Immature natural killer cell (primary cell): ENCODE measurements at places on chromosomes 12 and 14. TPM values are rescaled to one million over a fixed set of nuclear protein-coding genes. Genes with fewer than 3 reads are reported as not detected.

- DNase-seq = no peak
Observed at GRCh38 chr12:131457331-131458047, 253.4 kb upstream of the SFSWAP start.

DNA sequence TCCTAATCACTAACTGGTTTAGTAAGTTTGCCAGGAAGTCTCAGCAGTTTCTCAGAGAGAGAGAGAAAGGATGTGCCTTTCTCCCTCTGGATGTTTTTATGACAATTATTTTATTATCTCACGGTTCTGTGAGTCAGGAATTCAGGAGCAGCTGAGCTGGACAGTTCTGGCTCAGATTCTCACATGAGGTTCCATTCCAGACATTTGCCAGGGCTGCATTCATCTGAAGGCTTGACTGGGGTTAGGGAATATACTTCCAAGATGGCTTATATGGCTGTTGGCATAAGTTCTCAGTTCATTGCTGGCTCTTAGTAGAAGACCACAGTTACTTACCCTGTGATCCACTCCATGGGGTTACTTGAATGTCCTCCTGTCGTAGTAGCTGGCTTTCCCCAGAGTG, 101.2 kb upstream of the ATF7IP start:
- no peak for DNase-seq

- DNase-seq = no peak
Observed at GRCh38 chr12:123483602-123484248, 25.8 kb downstream of the SNRNP35 start.

GRCh38 chr12:7989827-7990491, 42.6 kb upstream of the FOXJ2 start:
- DNase-seq = peak; percentile 81

GRCh38 chr12:51329742-51330141, 5.8 kb upstream of the BIN2 start:
- DNase-seq = no peak

DNA sequence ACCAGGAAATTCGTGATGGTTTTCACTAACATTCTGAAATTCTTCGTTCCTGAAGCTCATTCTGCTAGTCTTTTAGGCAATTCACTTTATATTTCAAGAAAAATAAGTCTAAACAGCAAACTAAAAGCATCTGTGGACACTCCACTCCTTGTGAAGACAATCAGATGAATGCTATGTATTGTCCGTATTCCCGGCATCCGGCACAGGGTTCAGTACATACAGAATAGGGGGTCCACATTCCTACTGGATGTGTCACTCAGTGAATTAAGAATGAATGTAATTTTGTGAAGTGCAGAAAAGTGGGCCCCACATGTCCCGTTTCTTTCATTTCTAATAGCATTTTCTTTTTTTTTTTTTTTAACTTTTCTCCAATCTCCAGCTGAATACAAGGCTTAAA, 241.3 kb downstream of the GRIN2B start:
- DNase-seq = no peak

The ABHD12B gene
- not detected for polyA plus RNA-seq

The NDUFB1 gene
- 248 TPM for polyA plus RNA-seq

The TDRD9 gene
- 2.8 TPM for polyA plus RNA-seq

GRCh38 chr12:49019443-49020324, 1.1 kb upstream of the PRKAG1 start:
- peak; percentile 59 for DNase-seq

DNA sequence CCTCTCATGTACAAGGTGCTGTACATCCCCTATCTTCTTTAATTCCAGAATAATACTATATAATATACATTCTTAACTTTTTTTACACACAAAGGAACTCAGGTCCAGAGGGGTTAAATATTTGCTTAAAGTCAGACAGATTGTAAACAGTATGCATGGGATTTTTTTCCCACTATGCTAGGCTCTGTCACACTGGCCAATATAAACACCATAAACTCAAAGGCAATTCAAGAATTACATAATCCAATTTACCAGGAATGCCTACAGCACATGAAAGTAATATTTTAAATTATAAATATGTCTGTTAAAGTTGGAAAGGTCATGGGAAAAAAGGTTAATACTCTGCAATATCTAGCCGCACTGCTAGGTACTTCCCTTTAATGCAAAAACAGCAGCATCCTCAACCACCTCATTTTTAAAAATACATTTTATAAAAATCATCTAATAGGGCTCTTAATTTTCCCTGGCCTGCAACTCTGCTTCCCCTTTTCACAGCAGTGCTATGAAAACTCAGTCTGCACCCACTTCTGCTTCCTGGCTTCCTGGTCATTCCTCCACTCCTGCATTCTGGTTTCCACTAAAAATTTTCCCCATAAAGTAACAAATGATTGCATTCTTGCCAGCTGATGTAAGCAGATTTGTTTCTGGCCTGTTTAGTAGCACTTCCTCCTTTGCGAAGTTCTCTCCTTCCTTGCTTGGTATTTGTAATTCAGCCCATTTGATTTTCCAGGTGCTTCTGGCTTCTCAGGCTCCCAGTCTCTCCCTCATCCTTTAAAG, 128.1 kb downstream of the ITPR2 start:
- DNase-seq = no peak

The SLC7A8 gene
- polyA plus RNA-seq = not detected

DNA sequence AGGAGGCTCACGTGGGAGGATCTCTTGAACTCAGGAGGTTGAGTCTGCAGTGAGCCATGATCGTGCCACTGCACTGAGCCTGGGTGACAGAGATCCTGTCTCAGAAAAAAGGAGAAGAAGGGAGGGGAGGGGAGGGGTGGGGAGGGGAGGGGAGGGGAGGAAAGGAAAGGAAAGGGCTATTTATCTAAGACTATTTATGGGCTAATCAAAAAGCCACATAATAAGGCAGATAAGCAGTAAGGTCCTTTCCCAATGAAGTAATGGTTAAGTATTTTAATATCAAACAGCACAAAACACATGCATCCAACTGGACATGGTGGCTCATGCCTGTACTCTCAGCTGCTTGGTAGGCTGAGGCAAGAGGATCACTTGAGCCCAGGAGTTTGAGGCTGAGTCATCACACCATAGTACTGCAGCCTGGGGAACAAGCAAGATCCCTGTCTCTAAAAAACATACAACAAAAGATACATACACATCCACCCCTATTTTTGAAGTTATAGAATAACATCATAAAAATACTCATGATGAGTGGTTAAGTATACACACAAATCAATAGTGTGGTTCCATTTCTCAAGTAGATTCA, 9.7 kb downstream of the PAWR start:
- DNase-seq = no peak

The FBLN5 gene
- 3.8 TPM for polyA plus RNA-seq

The PRIMA1 gene
- not detected for polyA plus RNA-seq

The LRTM2 gene
- not detected for polyA plus RNA-seq

The POTEM gene
- polyA plus RNA-seq = not detected

The OAS2 gene
- polyA plus RNA-seq = 64.5 TPM

- DNase-seq = no peak
Observed at GRCh38 chr12:93758801-93759373, 81.7 kb downstream of the CRADD start.

GRCh38 chr12:82593143-82593542, 93.6 kb upstream of the TMTC2 start:
- no peak for DNase-seq

The ACSM4 gene
- polyA plus RNA-seq = not detected

DNA sequence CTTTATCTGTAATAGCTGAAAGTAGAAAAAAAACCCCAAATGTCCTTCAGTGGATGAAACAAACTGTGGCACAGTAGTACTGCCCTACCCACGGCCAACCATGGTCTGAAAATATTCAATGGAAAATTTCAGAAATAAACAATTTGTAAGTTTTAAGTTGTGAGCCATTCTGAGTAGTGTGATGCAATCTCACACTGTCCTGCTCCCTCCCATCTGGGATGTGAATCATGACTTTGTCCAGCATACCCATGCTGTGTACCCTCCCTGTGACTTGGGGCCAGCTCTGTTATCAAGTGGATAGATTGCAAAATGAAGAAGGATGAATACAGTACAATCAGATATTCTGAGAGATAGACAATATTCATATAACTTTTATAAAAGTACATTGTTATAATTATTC, 106.2 kb downstream of the SMOC1 start:
- DNase-seq = no peak

- DNase-seq = peak; percentile 62
Observed at GRCh38 chr14:71399057-71399487, 491.8 kb downstream of the PCNX1 start.
